Amygdala (tissue), 56 donors: ENCODE measurements at places on chromosomes 1 and 21.
A peak's percentile ranks its signal among the peaks of the same experiment; 100 is the strongest.

GRCh38 chr1:197314682-197315081, 46.6 kb downstream of the CRB1 start:
- peak; percentile 33 for DNase-seq

DNA sequence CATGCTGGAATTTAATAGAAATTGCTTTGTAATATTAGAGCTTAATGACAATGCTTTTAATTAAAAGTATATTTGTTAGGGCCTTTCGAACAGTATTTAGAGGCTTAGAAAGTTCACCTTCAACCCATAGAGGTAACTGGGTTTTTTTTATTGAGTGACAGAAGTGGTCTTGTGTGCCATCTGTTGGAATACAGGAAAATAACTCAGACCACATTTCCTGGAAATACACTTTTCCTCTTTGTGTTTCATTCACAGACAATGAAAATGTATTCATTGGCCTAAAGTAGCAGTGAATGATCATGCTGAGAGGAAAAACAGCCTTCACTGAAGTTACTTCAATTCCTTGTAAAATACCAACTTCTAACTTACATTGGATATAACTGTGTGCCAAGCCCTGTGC, 83.6 kb upstream of the L1TD1 start:
- DNase-seq, result no peak

GRCh38 chr1:82220754-82221153, 420.0 kb downstream of the ADGRL2 start:
- no peak for DNase-seq

DNA sequence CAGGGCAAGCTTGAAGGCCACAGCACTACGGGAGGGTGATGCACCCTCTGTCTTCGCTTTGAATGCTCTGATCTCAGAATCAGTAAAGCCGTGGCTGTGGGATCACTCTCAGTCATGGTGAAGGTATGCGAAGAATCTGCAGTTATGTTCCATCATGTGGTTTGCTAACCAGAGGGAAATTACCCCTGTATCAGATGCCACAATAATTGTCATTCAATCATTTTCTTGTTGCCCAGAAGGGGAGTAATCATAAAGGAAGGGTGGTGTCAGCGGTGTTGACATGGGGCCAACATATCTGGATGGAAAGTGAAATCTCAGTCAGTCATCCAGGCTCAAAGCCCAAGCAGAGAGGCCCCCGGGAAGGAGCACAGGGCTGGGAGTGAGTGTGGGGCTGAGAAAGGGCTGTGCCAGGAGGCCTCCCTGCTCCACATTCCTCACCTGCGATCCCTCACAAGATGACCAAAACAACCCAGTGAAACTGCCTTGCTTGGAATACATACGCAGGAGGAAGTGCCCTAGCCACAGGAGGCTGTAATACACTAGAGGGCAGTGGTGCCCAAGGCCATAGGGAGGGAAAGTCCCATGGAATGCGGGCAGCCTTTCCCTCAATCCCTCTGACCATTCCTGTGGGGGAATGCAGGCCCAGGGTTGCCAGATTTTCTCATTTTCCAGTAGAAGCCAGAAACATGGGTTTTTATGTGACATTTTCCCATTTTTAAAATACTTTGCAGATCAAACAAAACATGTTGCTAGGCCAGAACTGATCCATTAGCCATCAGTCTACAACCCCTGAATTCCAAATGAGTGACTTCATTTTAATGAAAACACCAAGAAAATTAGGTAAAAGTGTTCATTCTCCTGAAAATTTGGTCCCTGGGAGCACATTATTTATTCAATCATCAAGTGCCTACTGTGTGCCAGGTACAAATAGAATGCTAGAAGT, 95.7 kb upstream of the VANGL1 start:
- DNase-seq, result no peak

DNA sequence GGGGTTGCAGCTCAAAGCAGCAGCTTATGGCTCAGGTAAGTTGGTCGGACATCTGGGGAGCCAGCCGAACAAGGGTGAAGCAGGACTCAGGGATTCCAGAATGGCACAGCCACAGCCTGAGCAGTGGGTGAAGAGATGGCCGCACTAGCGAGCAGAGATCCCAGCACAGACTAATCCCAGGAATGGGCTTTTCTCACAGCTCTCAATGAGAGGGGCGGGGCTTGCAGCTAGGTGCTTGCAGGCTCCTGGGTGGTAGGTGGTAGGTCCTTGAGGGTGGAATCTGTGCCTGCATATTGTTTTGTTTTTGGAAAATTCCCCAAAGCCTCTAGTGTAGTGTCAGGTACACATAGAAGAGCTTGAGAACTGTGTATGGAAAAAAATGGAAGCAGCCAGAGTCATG, 9.0 kb downstream of the KIAA0040 start:
- no peak for DNase-seq

DNA sequence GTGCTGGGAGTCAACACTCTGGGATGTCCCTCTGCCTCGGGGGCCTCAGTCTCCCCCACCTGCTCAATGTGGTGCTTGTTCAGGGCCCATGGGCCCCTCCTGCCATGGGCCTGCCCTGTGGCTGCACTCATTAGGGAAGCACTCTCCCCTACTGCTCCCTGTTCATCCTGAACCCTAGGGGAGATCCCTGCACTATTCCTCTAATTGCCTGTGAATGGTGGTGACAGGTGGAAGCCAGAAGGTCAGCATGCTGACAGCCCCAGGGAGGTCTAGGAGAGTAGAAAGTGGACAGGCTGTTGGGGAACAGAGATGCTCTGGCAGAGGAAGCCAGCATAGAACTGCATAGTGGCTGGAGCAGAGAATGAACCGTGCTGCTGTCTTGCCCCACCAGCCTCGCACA, 217.6 kb downstream of the TRABD2B start:
- no peak for DNase-seq

DNA sequence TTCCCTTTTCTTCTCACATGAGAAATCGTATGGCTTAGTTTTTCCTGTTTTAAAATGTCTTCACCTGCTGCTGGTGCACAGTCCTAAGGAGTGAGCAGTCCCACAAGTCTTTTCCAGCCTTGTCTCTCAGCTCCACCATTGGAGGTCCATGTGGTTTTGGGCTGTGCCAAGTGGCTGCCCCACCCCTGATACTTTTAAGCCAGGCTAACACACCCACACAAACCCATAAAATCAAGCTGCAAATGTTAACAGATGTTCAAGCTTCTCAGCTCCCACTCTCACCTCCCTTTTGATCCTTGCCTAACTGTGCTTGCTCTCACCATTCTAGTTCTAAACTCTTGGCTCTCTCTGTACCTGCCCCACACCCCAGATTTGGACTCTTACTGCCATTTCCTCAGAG, 74.5 kb upstream of the COL24A1 start:
- DNase-seq, result no peak

DNA sequence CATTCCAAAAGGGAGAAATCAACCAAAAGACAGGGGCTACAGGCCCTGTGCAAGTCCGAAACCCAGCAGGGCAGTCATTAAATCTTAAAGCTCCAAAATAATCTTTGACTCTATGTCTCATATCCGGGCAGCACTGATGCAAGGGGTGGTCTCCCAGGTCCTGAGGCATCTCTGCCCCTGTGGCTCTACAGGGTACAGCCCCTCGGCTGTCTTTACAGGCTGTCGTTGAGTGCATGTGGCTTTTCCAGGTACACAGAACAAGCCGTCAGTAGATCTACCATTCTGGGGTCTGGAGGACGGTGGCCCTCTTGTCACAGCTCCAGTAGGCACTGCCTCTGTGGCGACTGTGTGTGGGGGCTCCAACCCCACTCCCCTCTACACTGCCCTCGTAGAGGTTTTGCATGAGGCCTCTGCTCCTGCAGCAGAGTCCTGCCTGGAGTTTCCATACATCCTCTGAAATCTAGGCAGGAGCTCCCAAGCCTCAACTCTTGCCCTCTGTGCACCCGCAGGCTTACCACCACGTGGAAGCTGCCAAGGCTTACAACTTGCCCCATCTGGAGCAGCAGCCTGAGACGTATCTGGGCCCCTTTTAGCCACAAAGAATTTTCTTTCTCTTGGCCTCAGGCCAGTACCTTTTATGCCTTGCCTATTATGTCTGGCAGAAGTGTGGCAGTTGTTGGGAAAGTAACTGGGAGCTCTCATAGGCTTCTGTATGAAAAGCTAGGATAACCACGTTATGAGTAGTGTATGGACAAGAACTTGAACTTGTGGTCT, 52.5 kb downstream of the POU2F1 start:
- DNase-seq, result no peak

DNA sequence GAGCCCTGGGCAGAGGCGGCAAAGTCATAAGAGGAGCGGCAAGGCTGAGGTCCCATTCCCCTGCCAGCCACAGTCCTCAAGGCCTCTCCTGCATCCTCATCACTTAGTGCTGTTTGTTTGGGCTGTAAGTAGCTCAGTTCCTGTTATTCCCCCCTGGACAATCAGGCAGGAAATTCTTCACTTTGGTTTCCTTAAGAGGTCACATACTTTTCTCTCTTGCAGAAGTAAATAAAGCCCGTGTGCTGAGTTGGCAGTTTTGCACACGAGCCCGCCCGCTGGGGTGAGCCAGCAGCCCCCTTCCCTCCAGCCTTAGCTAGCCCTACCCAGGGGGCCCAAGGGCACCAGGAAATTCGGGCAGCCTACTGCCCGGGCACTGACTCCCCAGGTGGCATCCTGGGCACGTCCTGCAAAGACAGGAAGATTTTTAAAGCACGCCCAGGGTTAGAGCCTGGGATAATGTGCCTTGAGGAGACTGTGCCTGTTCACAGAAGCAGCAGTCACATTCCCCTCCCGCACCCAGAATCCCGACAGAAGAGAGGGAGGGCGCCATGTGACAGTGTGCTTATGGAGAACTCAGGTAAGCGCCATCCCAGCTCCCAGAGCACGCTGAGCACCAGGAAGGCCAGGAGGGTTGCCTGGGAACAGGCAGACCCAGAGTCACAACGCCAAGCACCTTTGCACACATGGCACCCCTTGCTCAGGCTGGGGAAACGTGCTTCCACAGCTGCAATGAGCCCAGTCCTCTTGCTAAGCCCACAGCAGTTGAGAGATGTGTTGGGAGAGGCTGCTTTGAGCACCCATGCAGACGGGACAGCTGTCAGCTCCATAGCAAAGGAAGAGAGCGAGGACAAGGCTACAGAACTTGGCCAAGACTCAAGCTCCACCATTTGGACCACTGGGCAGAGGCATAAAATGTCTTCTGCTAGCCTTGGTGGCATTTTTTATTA, 144.5 kb upstream of the TMEM51 start:
- no peak for DNase-seq

DNA sequence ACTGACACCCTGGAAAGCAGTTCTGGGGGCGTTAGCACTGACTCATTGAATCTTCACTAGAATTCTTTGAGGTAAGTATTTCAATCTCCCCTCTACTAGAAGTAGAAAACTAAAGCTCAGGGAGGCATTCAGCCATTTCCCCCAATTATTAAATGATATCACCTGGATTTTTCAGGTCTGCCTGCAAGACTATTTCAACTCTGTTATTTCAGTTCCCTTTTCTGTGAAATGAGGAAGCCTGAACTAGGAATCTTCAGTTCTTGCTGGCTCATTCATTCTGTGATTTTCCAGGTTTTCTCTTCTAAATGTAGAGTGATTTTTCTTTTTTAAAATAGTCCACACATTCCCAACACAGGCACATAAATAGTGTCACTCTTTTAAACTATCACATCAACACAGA, 337.0 kb upstream of the NR5A2 start:
- no peak for DNase-seq

DNA sequence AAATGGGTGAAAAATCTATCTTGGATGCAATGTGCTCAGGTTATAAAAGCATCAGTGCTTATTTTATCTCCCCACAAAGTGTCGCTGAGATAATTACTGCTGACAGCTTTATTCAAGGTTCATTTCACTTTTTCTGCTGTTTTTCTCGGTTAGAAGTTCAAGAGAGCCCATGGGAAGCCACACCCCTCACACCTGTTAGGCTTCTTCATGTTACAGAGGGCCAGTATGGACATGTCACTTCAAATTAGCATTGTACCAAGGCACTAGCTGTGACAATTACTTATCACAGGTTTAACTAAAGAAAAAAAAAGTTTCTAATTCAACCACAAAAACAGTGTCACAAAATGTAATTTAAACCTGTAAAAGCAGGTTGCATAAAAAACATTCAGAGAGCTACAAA, 187.3 kb upstream of the DMRTA2 start:
- no peak for DNase-seq
